H7 (cell line): ENCODE measurements at places on chromosomes 5 and 9. TPM values are rescaled to one million over a fixed set of nuclear protein-coding genes. Genes with fewer than 3 reads are reported as not detected.
A peak's percentile ranks its signal among the peaks of the same experiment; 100 is the strongest.

Gene PDGFRB
- total RNA-seq = 0.48 and 3.2 TPM in 2 replicates

DNA sequence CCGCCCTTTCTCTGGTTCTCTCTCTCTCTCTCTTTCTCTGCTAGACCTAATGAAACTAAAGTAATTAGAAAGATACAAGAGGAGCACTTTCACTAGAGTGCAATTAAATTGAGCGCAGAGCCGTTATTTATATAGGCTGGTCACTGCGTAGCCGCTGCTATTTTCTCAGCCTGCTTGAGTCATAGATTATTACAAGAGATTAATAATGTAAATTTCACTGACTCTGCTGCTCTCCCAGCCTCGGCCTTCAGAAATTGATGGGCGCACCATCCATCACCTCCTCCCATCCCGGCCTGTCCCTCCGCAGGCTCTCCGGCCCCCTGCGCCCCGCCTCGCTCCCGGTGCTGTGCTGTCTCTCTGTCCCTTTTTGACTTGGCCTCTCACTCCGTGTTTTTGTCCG, 268.0 kb upstream of the MVB12B start:
- no peak for DNase-seq

- no peak for DNase-seq
Measured at GRCh38 chr5:156361436-156362109, 34.6 kb downstream of the SGCD start.

DNA sequence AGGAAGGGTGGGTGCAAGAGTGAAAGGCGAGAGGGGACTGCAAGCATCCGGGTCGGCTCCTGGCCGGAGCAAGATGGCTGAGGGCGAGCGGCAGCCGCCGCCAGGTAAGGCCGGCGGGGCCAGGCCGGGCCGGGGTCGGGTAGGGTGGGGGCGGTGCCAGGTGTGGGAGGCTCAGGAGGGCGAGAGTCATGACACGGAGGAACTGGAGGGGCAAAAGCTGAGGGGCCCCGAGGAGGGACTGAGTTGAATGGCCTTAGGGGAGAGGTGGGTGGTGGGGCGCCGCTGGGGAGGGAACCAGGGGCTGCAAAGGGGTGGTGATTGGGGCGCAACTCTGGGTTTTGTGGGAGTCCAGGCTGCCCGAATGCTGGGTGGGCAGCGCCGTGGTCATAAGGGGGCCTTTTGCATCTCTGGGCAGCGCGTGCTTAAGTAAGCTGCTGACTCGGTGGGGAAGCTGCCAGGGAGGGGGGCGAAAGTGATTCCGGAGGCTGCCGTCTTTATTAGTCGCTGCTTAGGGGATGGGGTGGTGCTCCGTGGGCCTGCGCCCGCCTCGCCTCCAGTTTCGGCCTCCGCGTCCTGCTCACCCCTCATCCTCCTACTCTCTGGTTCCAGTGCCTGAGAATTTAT, 425 bp downstream of the PTPA start:
- DNase-seq = peak; percentile 92
